ENCODE measurements at places on chromosomes 13 and 19.

DNA sequence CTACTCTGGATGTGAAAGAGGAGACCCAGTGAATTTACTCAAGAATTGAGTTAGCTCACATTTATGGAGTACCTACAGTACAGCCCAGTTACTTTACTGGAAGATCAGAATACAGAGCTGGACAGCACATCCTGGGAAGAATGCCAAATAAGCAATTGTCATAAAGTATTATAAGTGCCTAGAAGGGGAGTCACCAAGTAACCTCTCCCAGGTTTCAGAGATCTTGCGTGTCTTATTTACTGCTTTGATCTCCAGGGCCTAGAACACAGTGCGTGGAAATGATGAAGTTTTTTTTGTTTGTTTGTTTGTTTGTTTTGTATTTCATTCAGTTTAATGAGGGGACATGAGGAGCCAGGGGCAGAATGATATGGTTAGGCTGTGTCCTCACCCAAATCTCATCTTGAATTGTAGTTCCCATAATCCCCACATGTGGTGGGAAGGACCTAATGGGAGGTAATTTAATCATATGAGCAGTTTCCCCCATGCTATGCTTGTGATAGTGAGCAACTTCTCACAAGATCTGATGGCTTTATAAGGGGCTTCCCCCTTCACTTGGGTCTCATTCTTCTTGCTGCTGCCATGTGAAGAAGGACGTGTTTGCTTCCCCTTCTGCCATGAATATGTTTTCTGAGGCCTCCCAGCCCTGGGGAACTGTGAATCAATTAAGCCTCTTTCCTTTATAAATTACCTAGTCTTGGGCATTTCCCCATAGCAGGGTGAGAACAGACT is 5.2 kb downstream of the GARRE1 start:
- no peak for DNase-seq

DNA sequence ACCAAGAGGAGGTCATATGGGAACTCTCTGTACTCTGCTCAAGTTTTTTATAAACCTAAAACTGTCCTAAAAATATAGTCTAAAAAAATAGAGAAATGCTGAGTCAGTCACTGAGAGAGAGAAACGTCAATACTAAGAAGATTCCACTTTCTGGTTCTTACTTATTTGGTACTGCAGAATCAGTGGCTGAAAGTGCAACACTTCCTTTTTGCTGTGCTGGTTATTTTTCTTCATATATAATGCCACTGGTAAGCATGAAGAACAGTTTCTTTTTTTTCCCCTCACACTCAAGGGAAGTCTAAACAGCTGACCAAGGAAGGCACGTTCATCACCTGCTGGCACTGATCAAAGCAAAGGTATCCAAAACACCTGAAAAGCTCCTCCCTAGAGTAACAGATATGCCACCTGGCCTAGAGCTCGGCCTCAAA is 44.3 kb upstream of the N4BP2L1 start:
- DNase-seq: no peak

DNA sequence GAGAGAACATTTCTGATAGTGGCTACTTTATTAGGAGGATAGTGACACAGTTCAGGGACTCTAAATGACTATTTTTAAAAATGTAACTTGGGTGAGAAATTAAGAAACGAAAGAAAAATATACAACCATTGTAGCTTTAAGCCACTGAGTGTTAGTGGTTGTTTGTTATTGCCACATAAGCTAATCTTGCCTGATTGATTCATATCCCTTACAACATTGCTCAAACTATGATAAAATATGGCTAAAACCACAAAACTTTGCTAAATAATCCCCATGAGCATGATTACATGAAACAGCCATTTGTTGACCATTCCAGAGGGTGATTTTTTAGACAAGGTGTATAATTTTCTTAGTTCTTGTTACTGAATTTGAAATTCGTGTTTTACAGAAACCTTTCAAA is 343.4 kb downstream of the SLITRK5 start:
- no peak for DNase-seq

- DNase-seq: no peak
Observed at GRCh38 chr19:31313291-31314030, 35.8 kb downstream of the TSHZ3 start.

- DNase-seq: no peak
Observed at GRCh38 chr13:111975539-111976473, 91.1 kb upstream of the SOX1 start.

GRCh38 chr19:34291235-34291634 is 36.9 kb downstream of the GARRE1 start:
- no peak for DNase-seq

- DNase-seq: no peak
Observed at GRCh38 chr13:61774903-61775302, 359.3 kb upstream of the PCDH20 start.

- DNase-seq: no peak
Observed at GRCh38 chr19:57656346-57656745, 12.4 kb upstream of the ZSCAN4 start.

DNA sequence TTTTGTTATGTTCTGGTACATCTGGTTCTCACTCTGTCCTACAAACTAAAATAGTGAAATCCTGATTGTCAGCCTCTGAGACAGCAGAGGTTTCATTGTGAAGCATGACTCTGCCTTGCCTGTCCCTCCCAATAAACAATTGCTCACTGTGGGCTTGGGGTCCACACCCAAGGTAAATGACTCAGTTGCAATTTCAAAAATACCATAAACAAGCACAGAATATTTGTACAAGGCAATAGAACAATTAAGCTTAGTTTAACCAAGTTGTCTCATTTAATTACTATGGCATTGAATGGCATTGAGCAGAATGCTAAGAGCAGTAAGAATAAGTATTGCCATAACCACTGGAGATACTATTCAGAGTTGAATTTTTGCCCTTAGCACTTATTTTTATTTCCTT is 353.6 kb downstream of the SPRY2 start:
- DNase-seq: no peak

DNA sequence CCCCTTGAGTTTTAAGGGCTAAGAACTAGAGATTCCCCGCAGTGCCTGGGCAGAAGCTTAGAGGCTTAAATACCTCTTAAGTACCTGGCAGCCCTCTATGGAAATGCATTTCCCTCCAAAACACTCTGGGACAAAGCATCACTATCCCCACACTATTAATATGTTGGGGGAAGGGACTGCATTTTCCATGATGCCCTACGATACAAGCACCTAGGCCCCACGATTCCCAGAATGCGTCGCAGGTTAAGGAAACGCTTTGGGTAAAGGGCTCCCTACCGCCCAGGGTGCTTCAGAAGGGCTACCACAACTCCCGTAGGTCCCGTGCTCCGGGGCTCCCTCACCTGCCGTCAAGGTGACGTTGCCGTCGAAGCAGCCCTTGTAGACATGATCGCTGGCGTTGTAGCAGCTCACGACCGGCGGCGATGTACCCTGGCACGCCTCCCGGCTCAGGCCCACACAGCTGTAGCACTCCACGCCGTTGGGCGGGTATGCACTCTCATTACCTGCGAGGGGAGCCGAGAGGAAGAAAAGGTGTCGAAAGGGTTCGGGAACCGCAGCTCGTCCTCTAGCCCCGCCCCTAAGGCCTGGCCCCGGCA is 2.5 kb downstream of the LYPD3 start:
- no peak for DNase-seq

GRCh38 chr19:37654629-37655300 is 500 bp downstream of the ZFP30 start:
- DNase-seq: peak; percentile 12

- DNase-seq: no peak
Observed at GRCh38 chr19:14442891-14443631, 10.0 kb downstream of the PKN1 start.

DNA sequence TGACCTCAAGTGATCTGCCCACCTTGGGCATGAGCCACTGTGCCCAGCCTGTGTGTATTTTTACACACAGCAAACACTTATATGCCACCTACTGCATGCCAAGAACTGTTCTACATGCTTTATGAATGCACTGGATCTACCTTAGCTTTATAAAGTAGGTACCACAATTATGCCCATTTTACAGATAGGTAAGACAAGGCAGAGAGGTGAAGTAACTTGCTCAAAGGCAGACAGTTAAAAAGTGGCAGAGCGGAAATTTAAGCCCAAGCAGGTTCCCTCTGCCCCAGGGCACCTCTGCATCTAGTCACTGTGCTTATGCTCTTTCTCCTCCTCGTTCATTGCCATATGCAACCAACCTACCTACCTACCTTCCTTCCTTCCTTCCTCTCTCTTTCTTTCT is 10.5 kb downstream of the ADAMTS10 start:
- DNase-seq: no peak

- no peak for DNase-seq
Observed at GRCh38 chr13:24039621-24040475, 120.7 kb upstream of the SPATA13 start.

GRCh38 chr13:94825507-94825906 is 113.2 kb upstream of the SOX21 start:
- DNase-seq: no peak

- no peak for DNase-seq
Observed at GRCh38 chr19:46241626-46242025, 12.1 kb downstream of the IGFL1 start.

GRCh38 chr13:108220041-108220440 is 1.8 kb downstream of the ABHD13 start:
- DNase-seq: peak; percentile 22

DNA sequence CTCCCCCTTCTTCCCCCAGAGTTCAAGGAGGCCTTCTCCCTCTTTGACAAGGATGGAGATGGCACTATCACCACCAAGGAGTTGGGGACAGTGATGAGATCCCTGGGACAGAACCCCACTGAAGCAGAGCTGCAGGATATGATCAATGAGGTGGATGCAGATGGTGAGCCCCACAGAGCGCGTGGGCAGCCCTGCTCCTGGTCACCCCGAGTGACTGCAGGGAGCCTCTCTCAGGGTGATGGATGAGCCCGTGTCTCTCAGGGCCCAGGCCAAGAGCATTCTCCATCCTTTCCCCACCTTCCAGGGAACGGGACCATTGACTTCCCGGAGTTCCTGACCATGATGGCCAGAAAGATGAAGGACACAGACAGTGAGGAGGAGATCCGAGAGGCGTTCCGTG is 7.0 kb downstream of the CALM3 start:
- DNase-seq: no peak

DNA sequence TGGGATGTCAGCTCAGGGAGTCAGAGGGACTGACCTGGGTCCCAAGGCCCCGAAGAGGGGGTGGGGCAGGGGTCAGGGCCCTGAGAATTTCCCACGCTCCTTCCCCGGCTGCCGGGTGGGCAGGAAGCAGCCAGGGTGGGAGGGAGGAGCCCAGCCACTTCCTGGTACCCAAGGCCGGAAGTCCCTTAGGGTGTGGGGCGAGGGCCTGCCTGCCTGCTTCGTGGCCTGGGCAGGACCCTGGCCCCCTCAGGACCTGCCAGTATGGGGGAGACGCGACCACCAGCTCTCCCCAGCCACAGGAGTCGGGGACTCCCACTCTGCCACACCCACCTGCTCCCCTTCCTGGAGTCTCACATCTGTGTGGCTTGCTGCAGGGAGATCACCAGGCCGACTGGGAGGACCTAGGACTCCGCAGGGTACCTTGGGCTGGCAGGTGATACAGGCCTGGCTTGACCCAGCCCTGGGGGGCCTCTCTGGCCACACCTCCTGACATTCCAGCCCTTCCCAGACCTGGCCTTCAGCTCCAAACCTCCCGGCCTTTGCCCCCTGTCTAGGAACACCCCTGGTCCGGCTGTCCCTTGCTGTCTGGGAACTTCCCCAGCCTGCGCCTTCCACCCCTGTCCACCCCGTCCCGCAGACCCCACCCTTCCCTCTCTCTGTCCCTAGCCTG is 9.8 kb upstream of the CIRBP start:
- DNase-seq: peak; percentile 68

DNA sequence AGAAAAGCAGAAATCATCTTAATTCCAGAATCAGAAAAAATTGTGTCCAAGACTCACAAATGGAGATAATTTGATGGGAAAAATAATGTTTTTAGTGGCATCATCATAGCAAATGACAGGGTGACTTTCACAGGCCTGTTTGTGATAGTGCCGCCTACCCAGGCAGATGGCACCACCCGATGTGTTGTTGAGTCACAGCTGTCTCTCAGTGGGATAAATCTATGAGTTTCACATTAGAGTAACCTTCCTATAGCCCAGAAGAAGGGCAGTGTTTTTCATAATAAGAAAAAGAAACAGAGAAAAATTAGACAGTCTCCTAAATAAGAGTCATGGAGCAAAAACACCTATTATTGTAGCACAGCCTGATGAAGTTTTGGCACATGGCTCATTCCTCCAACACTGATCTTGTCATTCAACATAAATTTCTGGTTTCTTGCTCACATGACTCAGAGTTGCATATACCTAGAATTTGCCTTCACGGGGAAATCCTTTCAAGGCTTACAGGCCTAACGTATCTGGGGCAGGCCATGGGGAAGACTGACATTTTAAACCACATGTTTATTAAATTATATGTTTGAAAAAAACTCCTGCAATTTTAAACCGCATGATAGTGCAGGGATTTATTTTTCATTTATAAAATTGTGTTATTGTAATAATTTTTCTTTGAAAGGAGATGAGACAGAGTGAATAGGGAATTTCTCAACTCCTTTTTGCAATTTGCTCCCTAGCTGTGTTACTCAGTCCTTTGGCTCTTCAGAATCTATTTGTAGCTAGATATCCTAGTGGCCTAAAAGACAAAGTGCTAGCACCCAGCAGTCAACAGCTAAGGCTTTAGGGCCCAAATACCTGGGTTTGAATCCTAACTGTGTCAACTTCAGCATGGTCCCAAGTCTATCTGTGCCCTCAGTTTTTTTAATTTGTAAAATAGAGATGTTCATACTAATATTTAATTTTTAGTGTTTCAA is 393.7 kb downstream of the NDFIP2 start:
- no peak for DNase-seq

DNA sequence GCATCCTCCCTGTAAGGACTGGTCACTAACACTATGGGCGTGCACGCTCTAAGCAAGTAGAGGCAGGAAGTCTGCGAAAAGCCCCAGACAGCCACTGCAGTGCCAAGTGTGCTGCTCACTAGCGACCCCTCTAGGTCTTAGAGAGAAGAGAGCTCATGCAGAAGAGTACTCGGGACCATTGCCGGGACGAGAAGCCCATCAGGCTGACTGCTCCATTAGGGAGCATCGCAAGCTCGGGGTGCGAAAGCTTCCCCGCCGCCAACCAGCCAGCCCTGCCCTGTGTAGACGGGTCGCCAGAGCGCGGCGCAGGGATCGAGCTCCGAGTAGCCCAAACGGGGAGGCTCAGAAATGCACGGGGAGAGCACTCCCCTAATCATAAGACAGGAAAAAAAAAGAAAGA is 16.6 kb downstream of the POU4F1 start:
- DNase-seq: no peak

GRCh38 chr13:20938302-20938701 is 35.8 kb upstream of the XPO4 start:
- no peak for DNase-seq

- DNase-seq: no peak
Observed at GRCh38 chr13:30870049-30870884, 35.8 kb upstream of the MEDAG start.
